ENCODE measurements at places on chromosomes 12 and 14.

GRCh38 chr12:41956353-41956752, 188.3 kb downstream of the GXYLT1 start:
- DNase-seq, result no peak

GRCh38 chr14:99263564-99264330, 8.2 kb downstream of the BCL11B start:
- DNase-seq, result no peak

- DNase-seq, result no peak
Measured at GRCh38 chr12:112308161-112308560, 74.1 kb downstream of the HECTD4 start.

- no peak for DNase-seq
Measured at GRCh38 chr14:61296719-61297502, 15.8 kb upstream of the TMEM30B start.

- DNase-seq, result no peak
Measured at GRCh38 chr14:36520601-36521525, 831 bp upstream of the NKX2-1 start.

- DNase-seq, result no peak
Measured at GRCh38 chr12:93785249-93786010, 108.3 kb downstream of the CRADD start.

DNA sequence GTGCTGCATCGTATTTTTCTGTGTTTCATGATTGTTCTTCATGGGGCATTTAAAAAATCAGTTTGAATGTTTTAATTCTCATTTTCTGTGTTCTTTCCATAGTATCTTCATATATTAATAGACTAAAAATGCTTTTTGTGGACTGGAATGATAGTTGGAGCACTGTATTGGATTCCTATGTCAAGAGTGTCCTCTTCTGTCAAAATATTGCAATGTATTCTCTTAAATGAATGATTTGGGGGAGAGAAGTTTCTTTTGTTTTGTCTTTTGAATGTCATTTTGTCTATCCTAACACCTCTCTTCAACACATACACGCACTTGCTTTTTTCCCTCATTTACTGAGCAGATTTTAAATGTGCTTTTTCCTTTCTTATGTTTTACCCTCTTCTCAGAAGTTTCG, 4.7 kb upstream of the EIF2S3B start:
- DNase-seq, result no peak

- DNase-seq, result no peak
Measured at GRCh38 chr12:5267603-5268423, 164.1 kb upstream of the NTF3 start.

DNA sequence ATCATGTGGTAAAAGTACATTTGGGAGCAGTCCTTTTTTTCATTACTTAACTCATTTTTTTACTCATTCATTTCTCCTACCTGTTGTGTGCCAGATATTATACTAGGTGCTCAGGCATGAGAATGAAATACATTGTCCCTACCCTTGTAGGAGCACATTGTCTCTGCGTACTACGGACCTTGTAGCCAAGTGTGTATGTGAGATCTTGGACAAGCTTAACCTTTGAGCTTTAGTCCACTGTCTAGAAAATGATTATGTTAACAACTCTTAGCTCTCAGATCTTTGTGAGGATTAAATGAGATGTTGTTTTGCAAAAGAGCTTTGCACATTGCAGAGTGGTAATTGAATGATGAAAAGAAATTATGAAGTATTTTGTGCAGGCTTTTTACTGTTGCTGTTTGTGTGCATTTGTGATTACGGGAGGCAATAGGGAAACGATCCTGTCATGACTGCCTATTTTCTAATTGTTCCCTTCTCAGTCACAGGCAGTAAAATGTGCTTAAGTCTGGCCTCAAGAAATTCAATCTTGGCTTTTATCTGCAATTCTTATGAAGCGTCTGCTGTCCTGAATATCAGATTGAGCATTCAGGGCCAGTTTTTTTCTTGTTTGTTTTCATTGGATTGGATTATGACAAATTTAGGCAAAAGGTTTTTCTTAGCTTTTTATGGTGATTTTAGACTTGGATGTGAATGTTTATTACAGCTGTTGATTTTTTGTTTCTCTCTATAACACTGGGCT, 447.7 kb downstream of the PDZRN4 start:
- DNase-seq, result no peak

DNA sequence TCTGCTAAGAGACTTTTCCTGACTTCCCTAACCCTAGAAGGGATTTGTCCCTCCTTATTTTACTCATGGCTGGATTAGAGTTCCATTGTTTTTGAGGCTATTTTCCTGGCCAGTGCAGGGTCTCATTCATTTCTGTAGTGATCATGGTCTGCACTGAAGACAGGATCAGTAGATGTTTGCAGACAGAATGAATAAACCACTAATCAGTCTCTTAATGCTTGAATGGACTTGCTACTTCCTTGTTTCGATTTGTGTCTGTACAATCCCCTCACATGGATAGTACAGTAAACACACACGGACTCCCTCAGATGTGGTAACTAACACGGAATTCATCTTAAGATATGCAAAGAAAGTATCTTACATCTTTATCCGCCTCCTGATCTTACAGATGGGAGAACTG, 102.6 kb upstream of the PRB2 start:
- no peak for DNase-seq

- DNase-seq, result no peak
Measured at GRCh38 chr14:64506721-64507120, 2.2 kb downstream of the ZBTB1 start.

DNA sequence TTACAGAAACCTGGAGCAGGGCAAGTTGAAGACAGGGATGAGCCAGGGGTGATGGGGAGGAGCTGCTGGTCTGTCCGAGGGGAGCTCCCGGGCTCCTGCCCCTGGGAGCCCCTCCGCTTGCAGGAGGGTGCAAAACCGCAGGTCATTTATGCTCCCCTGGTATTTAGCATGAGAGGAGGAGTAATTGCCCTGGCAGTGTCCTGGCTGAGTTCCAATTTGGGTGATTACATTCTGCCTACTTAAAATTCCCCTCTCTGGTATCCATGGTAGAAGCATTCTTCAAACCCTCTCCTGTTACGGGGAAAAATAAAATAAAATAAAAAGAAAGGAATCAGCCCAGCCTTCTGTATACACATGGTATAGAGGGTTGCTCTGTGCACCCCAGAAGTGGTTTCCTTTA, 61.7 kb upstream of the VRK1 start:
- no peak for DNase-seq

DNA sequence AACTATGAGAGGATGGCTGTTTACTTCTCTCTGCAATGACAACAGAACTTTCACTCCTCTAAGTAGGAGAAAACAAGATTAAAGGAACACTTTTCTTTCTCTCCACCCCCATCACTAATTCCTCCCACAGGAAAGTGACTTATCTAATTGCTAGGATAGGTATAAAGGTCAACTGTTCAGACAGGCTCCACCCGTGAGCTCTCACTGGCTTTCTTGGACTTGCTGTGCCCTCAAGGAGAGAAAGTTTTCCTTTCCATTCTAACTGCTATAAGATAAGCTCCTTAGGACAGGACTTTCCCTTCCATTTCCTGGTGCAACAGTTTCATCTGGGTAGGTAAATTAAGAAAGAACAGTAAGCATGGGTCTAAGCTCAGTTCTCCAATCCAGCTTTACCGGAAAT, 4.8 kb downstream of the SLC41A2 start:
- DNase-seq, result no peak

DNA sequence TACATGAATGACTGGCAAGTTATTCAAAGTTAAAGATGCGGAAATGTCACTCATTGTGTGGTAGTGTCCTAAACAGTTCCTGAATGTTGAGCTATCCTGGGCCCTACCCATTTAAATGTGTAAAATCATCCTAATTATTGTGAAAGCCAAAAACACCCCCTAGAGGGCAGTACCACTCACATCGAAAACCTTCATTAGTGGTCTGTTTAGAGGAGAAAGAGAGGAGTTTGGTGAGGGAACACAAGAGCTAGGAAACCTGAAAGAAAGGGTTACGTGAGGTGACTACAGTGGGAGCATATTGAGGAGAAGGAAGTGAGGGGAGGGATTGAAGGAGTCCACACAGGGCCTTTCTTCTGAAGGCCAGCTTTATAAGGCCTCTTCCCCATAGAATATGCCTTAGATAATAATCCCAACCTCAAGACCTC, 2.5 kb upstream of the TEP1 start:
- DNase-seq, result no peak

DNA sequence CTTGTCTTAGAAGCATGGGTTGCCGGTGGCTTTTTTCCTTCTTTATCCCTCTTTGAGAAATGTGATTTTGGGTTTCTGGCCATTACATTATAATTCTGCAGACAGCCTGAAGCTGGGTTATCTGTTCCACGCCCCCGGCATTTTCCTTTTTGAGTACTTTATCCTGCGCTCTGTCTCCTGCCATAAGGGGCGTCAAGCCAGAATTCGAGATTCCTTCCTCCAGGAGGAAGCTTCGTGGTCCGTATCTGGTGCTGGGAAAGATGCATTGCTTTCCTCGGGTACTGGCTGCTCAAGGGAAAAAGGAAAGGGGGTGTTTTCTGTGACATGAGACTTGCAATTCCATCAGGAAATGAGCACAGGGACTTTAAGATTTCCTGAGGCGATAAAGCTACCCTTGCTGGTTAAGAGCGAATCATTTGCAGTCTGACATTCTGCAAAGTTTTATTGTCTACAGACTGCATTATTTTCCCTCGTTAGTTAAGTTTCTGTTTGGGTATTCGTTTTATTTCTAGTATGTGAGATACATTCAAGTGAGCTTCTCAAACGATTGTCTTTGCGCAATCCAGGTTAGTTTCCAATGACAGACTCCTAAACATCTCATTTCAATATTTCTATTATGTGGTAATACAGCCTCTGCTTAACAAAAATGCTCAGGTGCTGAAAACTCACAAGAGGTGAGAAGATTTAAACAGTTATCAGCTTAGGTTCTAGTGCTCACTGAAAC, 694 bp downstream of the AKAP5 start:
- no peak for DNase-seq

- no peak for DNase-seq
Measured at GRCh38 chr12:55704824-55705718, 2.6 kb downstream of the ITGA7 start.

GRCh38 chr12:5507944-5508343, 76.0 kb downstream of the NTF3 start:
- no peak for DNase-seq

DNA sequence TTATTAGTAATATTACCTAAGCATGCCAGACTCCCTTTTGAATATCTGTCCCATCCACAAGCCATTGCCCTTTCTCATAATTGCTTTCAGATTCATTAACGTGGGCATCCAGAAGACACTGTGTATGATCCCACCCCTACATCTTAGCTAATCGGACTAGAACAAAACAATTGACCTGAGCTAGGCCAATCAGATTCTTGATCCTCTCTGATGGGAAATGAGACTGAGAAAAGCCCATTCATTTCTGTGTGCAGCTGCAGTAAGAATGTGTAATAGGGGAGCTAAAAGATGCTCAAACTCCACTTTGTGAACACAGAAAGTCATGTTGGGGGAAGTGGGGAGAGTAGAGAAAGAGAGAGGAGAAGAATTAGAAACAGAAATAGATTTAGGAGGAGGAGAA, 281.7 kb upstream of the G2E3 start:
- no peak for DNase-seq

All from breast epithelium (tissue), 4 donors.